ENCODE measurements at places on chromosomes 12 and 14. TPM values are rescaled to one million over a fixed set of nuclear protein-coding genes. Genes with fewer than 3 reads are reported as not detected.

DNA sequence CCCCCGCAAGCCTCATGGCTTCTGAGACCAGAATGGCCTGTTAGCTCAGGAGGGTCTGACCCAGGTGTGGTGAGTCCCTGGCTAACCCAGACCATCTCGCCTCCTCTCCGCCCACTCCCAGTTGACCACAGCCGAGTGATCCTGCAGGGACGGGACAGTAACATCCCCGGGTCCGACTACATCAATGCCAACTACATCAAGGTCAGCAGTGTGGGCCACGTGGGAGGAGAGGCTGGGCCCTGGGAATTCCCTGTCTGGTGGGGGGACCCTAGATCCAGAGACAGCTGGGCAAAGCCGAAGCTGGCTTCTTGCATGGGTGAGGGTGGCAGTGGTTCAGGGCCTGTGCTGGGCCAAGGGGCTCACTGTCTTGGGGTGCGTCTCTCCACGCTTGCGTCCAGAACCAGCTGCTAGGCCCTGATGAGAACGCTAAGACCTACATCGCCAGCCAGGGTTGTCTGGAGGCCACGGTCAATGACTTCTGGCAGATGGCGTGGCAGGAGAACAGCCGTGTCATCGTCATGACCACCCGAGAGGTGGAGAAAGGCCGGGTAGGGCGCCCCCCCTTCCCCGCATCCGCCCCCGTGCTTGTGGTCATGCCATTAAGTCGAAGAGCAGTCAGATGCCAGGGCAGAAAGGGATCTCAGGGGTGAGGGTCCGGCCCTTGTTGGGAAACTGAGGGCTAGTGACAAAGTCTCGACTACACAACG lies 5.0 kb downstream of the PTPN6 start:
- no peaks in the 10 kb centered on the region for H3K36me3 ChIP-seq
- H3K4me3 ChIP-seq: no peak overlapping the region
- no peak overlapping the region for H3K27ac ChIP-seq
- H3K27me3 ChIP-seq: no peaks in the 10 kb centered on the region
- peaks cover 51% of the 10 kb centered on the region for H3K4me1 ChIP-seq

The PLEK2 gene
- total RNA-seq: 2.5 TPM

The BCL2L14 gene
- 1.4 TPM for total RNA-seq

GRCh38 chr14:100994756-100995330 lies 91.3 kb upstream of the RTL1 start:
- DNase-seq: no peak
- H3K4me1 ChIP-seq: no peaks in the 10 kb centered on the region
- no peak overlapping the region for H3K4me3 ChIP-seq
- H3K36me3 ChIP-seq: no peaks in the 10 kb centered on the region
- no peak overlapping the region for H3K27ac ChIP-seq

DNA sequence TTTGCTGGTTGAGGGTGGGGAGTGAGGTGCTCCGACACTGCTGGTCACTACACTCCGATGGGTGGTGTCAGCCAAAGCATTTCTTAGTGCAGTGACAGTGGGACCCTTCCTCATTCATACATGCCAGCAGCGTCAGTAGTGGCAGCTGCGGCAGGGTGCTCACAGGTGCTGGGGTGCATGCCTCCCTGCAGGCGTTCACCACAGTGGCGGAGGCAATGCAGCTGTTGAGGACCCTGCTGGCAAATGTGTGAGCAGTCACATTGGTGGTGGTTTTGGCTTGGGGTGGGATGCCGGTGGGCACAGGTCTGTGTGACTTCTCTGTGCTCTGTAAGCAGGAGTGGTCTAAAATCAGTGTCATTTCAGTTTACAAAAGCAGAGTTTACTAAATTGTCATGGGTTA lies 464.6 kb downstream of the FUT8 start:
- DNase-seq: no peak
- H3K4me1 ChIP-seq: no peaks in the 10 kb centered on the region
- no peaks in the 10 kb centered on the region for H3K27me3 ChIP-seq
- no peak overlapping the region for H3K4me3 ChIP-seq

Measured in upper lobe of right lung (tissue), 1 donor.